ENCODE measurements at places on chromosomes 11 and 22.

DNA sequence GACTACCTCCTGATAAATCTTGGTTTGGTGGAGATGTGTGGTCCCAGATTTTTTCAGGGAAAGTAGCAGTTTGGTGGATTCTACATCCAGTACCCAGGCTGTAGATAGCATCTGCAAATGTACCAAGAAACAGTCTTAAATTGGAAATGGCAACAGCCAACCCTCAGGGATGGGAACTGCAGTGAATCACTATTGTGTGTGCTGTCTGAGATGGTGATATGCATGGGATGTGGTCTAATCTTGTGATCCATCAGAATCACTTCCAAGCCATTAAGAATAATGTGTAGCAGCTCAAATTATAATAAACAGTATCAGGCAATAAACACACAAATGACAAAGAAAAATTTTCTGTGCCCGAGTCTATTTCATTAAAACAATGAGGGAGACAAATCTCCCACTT, 3.4 kb downstream of the OLFML1 start:
- DNase-seq = no peak

GRCh38 chr11:18699848-18700261, 1.3 kb downstream of the TMEM86A start:
- DNase-seq = no peak

- no peak for DNase-seq
These were observed 29.2 kb downstream of the SREBF2 start for GRCh38 chr22:41862160-41862529.

GRCh38 chr11:122853261-122853660, 15.0 kb downstream of the CRTAM start:
- DNase-seq = no peak

DNA sequence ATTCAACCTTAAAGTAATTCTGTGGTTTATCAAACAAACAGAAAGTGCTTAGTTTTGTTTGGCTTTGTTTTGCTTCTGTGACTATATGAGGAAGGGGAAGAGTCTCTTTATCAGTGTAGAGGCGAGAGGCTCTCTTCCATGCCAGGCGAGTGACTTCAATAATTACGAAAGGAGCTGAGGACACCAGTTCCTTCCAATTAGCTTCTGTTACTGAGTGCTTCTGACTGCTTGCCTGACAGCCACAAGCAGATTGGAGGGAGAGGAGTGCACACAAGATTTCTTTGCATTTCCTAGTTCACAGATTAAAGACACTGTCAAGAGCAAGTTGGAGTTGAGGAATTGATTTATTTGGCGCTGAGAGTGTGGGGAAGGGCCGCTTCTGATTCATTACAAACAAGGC, 1484.5 kb upstream of the TENM4 start:
- DNase-seq = no peak

DNA sequence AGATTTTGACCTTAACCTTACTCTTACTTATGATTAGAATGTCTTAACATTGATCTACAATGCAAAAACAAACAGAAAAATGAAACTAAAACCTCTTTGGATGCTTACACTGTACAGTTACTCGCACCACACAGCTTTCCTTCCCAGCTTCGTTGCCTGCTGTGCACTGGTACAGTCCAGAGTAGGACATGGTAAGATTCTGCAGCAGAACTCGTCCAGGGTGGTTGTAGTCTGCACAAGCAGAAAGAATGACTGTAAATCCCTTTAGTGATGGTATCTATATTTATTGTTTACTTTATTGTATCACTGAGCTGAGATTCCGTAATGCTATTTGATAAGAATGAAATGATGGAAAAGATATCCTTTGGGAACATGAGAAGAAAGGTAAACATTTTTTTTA, 21.0 kb upstream of the HSPA8 start:
- DNase-seq = no peak

- no peak for DNase-seq
These were observed 10.3 kb downstream of the SRSF8 start for GRCh38 chr11:95076981-95077380.

DNA sequence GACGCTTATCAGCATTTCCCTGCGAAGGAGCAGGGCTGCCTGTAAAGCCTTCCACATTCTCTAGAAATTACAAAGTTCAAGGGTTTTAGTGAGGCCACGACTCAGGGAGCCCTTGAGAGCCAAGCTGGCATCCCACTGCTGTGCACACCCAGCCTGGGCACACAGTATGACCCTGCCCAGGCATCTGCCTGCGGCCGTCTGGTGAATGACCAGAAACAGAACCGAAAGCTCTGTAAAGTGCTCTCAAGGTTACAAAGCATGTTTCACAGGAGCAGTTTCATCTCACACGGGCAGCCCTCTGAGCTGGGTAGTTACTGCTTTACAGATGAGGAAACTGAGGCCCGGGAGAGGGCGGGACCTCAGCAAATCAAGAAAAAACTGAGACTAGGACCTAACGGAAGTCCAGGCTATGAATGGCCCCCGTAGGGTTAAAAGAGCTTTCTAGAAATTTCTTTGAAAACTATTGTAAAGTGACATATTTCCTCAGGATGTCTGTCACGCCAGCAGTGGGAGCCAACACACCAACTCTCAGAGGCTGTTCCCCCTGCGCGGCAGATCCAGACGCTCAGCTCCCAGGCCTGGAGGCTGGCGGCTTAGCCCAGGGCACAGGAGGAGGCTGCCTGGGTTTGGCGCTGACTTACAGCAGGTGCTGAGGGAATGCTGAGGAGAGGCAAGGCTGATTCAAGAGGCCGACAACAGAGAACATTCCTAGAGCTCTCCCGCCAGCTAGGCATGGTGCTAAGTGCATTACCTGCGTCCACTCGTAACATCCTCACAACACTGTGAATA, 7.7 kb upstream of the TCF20 start:
- DNase-seq = peak; percentile 46

DNA sequence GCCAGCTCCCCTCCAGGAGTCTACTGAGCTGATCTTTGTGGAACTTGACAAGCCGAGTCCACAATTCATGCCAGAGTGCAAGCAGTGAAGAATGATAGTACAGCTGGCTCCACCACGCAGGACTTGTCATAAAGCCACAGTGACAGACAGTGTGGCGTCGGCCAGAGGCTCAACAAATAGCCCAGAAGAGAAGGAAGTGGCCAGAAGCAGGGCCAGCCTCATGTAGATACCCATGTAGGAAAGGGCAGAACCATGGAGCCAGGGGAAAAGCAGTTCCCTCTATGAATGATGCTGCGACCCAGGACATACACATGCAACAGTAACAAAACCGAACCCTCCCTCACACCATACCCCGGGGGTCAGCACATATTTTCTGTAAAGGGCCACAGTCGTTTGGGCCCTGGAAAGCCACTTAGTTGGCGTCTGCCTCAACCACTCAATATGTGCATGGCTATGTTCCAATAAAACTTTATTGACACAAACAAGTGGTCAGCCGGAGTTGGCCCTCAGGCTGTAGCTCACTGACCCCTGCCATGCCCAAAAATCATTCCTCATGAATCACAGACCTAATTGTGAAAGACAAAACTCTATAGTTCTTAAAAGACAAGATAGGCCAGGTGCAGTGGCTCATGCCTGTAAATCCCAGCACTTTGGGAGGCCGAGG, 161.4 kb downstream of the BRD1 start:
- no peak for DNase-seq

DNA sequence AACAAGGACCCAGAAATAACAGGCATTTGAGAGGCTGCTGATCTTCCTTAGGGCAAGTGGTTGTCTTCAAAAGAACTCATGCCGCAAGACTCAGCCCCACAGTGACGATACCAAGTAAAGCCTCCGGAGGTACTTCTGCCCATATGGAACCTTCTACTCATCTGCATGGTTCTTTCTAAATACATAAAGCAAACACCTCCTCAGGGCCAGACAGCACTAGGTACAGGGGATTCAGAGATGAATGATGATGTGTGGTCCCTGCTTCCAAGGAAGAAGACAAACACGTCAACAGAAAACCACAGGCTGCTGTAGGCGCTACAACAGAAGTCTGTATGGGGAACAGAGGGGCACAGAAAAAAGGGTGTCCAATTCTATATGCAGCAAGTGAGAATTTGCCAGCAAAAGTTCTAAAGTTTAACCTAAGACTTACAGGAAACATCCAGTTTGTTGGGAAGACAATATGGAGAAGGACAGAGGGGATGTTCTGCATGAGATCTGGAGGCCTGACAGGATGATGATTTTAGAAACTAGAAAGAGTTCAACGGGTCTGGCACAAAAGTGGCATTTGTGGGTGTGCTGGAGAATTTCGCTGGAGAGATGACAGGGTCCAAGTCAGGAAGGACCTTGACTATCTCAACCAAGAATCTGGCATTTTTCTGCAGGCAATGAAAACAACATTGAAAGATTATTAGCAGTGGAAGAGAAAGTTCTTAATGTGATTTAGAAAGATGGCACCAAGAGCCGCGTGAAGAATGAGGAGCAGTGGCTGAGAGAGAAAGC, 23.7 kb downstream of the JAML start:
- no peak for DNase-seq

GRCh38 chr11:69615545-69616278, 25.2 kb upstream of the CCND1 start:
- DNase-seq = no peak

- DNase-seq = no peak
These were observed 62.5 kb upstream of the IZUMO1R start for GRCh38 chr11:94241896-94242295.

DNA sequence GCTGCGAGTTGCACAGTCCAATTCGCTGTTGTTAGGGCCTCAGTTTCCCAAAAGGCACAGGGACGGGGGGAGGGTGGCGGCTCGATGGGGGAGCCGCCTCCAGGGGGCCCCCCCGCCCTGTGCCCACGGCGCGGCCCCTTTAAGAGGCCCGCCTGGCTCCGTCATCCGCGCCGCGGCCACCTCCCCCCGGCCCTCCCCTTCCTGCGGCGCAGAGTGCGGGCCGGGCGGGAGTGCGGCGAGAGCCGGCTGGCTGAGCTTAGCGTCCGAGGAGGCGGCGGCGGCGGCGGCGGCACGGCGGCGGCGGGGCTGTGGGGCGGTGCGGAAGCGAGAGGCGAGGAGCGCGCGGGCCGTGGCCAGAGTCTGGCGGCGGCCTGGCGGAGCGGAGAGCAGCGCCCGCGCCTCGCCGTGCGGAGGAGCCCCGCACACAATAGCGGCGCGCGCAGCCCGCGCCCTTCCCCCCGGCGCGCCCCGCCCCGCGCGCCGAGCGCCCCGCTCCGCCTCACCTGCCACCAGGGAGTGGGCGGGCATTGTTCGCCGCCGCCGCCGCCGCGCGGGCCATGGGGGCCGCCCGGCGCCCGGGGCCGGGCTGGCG, at the start of gene BCR:
TSS of gene BCR (plus strand) at position 209 of the 592 bp plus-strand sequence. CDS start 452 bp downstream, outside the sequence.
- DNase-seq = peak; percentile 78

GRCh38 chr11:45580399-45580798, 85.0 kb downstream of the CHST1 start:
- DNase-seq = no peak

DNA sequence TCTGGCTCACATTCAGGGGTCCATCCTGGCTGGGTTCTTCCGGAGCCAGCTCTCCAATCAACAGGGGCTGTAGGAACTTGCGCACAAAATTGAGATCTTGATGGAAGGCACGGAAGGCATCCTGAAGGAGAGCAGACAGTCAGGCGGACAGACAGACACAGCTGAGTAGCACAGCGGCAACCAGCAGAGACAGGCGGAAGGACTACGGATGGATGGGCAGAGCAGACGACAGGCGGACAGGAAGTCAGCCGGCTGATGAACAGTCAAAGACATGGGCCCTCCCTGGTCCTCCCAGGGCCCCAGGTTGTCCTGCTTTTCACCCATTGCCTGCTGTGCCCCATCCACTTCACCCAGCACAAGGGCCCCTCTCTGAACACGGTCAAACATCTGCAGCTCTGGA, 11.3 kb downstream of the FADS3 start:
- DNase-seq = no peak

GRCh38 chr22:20659920-20660319, 114.0 kb upstream of the SERPIND1 start:
- DNase-seq = no peak

DNA sequence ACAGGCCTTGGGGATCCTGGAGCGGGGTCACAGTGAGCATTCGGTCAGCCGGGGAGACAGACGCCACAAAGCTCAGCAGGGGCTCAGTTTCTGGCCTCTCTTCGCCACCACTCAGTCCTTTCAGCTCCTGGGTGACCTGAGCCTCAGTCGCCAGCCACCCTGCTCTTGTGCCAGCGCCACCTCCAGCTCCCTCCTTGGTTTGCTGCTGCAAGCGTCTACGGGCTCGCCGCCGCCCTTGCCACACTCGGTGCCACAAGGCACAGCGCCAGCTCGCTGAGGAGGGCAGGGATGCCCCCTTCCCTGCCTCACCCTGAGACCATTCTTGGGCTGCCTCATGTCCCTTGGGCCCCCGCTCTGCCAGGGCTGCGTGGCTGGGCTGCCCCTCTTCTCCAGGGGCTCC, 1.5 kb upstream of the EEF1G start:
- DNase-seq = no peak

DNA sequence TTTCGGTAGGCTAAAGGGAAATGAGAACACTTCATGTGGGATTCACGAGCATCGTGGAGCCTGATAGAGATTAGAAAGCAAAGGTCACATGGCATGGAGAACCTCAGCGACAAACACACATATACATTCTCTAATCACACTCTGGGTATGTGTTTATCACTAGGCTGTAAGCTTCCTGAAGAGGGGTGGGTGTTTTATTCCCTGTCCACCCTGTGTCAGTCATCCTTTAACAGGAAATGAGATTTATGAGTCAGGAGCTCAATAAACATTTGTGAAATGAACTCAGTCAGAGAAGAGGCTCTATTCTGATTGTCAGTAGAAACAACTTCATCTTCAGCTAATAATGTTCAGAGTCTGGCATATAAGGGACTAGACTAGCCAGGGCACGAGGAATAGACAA, 71.7 kb upstream of the EIF3M start:
- no peak for DNase-seq

DNA sequence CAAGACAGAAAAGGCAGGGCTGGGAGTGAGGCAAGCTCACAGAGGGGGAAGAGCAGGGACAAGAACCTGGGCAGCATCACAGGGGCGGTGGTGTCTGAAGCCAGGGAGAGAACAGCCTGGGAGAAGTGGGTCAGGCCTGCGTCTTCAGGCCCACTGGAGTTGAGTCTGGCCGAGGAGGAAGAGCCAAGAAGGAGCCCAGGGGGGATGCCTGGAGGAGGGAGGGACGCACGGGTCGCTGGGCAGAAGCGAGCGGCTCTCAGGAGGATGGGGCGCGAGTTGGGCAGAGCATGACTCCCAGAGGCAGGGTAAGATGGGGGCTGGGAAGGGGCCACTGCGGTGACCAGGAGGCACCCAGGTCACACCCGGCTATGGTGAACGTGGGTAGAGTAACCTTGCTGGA, 18.5 kb downstream of the LRFN4 start:
- no peak for DNase-seq

- DNase-seq = no peak
These were observed 2.7 kb upstream of the PLAAT3 start for GRCh38 chr11:63616953-63617352.

- no peak for DNase-seq
These were observed 333.9 kb downstream of the CADM1 start for GRCh38 chr11:115170133-115170815.

GRCh38 chr22:19962909-19963806, 21.5 kb upstream of the TXNRD2 start:
- DNase-seq = peak; percentile 46

DNA sequence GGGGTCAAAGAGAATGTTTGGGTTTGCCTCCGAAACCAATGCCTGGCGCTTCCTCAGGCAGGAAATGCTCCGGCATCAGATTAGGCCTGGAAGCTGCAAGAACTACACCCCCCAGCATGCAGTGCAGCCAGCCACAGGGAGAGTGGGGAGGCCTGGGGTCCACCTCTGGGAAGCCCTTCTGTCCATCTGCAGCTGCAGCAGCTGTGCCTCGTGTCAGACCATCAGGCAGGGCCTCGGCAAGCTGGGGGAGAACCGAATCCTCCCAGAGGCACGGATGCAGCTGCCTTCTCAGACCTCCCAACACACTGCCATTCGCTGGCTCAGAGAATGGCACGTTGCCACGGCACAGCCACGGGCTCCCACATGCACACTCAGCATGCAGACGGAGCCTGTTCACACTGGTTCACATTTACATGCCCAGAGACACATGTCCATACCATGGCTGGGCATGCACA, 57.4 kb downstream of the NECTIN1 start:
- no peak for DNase-seq
